M059J (cell line): ENCODE measurements at places on chromosomes 16 and 17. TPM values are rescaled to one million over a fixed set of nuclear protein-coding genes. Genes with fewer than 3 reads are reported as not detected.
A peak's percentile ranks its signal among the peaks of the same experiment; 100 is the strongest.

SLC52A1 gene
- 0.32 TPM in 1 of 2 replicates, not detected in the other for total RNA-seq

KRT24 gene
- not detected in 2 replicates for total RNA-seq

STX1B gene
- total RNA-seq = 0.20 and 0.37 TPM in 2 replicates

CCL11 gene
- total RNA-seq = not detected in 2 replicates

GRCh38 chr16:23505671-23506605, 4.4 kb downstream of the GGA2 start:
- peak; percentile 28 for DNase-seq

- no peak for DNase-seq
These were observed 15.2 kb upstream of the IL34 start for GRCh38 chr16:70630960-70631745.

GRCh38 chr17:81978524-81979298, 1.3 kb downstream of the ASPSCR1 start:
- no peak for DNase-seq

- peak; percentile 20 for DNase-seq
These were observed 25.1 kb downstream of the CD300LG start for GRCh38 chr17:43871946-43872690.

DNA sequence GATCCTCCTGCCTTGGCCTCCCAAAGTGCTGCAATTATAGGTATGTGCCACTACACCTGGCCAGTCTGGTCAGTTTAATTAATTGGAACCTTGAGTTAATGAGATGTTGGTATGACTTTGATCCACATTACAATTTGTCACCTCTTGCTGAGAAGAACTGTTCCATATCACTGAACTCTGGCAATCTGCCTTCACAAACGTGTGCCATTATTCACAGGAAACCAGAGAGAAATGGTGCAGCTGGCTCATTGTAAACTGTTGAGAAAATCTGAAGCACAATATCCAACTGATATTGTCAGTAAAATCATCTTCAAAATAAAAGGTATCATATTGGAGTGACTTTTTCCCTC, 39.3 kb upstream of the YPEL2 start:
- no peak for DNase-seq
